GM18507 (cell line): ENCODE measurements at places on chromosomes 7 and 10.
A peak's percentile ranks its signal among the peaks of the same experiment; 100 is the strongest.

DNA sequence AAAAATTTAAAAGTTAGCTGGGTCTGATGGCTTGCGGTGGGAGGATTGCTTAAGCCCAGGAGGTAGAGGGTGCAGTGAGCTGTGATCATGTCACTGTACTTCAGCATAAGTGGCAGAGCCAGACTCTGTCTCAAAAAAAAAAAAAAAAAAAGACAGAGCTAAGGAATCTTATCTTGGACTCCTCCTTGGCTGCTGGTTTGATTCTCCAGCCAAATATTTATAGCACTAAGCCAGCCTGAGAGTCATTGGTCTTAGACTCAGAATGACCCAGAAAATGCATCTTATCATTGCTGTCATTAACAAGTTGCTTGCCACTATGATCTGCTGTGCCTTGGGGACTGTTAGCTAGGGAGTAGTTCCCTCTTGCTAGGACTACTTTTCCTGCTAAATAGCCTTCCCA is 164.7 kb downstream of the GNAT3 start:
- no peak for DNase-seq

- DNase-seq, result no peak
These were observed 26.5 kb downstream of the GTF2IRD1 start for GRCh38 chr7:74479961-74480829.

- no peak for DNase-seq
These were observed 13.4 kb downstream of the SLC29A4 start for GRCh38 chr7:5296015-5296610.

DNA sequence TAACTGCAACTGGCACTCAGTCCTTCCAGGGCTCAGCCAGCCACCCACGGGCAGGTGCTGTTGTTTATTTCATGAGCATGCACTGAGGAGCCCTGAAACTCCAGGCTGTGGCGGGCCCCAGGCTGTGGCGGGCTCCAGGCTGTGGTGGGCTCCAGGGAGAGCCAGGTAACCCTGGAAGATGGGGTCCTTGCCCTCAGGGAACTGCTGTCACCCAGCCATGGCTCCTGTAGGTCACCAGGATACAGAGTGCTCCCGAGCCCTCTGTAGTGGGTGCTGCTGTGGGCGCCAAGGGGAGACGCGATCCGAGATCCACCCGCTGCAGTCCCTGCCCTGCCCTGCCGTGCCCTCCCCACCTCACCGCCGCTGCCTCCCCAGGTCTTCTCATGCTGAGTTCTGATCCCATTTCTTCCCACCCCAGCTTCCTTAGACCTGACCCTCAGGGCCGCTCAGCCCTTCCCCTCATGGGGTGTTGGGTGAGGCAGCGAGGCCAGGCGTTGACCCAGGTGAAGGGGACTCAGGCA is 29.6 kb downstream of the LRRC27 start:
- DNase-seq, result no peak

GRCh38 chr7:5557920-5558401 is 134.3 kb upstream of the TNRC18 start:
- DNase-seq, result no peak

DNA sequence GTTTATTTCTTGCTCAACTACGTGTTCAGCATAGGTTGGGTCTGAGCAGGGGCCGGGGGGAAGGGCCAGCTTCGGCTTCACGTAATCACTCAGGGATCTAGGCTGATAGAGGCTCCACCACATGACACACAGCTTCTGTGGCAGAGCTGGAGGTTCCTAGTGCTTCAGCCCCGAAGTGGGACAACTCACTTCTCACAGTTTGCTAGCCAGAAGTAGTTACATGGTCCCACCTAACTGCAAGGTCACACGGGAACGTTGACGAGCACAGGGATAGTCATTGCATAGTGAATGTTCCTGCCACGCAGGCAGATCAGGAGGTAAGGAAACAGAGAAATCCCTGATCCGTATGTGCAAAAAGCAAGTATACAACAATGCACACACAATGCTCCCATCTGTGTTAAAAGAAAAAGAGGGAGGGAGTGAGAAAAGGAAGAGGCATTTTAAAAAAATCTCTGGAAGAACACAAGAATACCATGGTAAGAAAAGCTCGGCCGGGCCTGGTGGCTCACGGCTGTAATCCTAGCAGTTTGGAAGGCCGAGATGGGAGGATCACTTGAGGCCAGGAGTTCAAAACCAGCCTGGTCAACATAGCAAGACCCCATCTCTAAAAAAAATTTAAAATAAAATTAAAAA is 16.9 kb downstream of the SMURF1 start:
- no peak for DNase-seq

DNA sequence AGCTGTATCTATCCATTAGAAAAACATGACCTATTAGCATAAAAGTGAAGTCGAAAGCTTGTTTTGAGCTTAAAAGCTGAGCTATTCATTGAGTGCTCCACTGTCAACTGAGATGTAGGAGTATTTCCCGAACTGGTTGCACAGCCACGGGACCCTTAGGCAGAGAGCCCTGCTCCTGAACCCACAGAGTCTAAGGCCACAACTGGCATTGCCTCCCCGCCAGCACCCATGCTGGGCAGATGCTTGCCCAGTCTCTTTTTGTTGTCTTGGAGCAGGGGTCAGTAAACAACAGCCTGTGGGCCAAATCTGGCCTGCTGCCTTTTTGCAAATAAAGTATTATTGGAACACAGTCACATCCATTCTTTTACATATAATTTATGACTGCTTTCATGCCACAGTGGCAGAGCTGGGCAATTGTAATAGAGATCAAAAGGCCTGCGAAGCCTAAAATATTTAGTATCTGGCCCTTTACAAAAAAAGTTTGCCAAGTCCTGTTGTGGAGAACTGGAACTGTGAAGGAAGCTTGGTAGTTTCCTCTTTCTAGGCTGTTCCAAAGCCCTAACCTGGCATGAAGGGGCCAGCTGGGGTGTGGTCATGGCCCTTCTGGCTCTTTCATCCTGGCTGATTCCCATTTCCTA is 58.4 kb upstream of the WAPL start:
- DNase-seq, result no peak

DNA sequence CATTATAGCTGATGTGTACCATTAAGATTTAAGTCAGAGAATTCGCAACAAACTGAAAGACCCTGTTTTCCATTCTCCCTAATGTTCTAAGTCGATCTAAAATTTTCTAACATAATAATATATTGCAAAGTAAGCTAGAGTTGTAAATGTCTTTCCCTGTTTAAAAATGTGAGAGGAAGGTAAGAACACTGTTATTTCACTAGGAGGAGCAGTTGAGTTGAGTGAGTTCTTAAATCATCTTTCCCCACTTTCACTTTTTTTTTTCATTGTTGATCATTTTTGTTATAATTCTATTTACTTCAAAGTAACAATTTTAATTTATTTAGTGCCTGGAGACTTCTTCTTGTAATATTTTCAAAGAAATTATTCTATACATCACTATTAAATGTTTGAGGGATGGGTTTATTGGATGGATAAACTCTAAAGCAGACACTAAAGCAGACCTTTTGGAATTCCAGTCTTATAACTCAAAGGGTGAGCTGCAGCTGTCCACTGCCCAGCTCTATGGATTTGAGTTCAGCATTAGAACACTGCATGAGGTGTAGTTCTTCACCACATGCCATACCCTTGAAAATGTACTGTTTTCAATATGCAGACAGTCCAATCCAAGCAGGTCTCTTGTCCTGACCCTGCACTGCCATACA is 181.3 kb upstream of the FZD1 start:
- no peak for DNase-seq

- DNase-seq, result peak; percentile 30
These were observed 33.8 kb upstream of the RBM20 start for GRCh38 chr10:110610308-110610774.

- DNase-seq, result no peak
These were observed 105.3 kb downstream of the SKAP2 start for GRCh38 chr7:26759108-26759507.

GRCh38 chr7:43586251-43586900 is 3.5 kb downstream of the STK17A start:
- DNase-seq, result no peak

- no peak for DNase-seq
These were observed 56.0 kb downstream of the LGI1 start for GRCh38 chr10:93813507-93814465.

- no peak for DNase-seq
These were observed 7.4 kb upstream of the SLC35B4 start for GRCh38 chr7:134324107-134324506.

GRCh38 chr10:57188846-57189245 is 827.8 kb upstream of the ZWINT start:
- no peak for DNase-seq

GRCh38 chr10:63841761-63842160 is 320.6 kb downstream of the REEP3 start:
- DNase-seq, result no peak

DNA sequence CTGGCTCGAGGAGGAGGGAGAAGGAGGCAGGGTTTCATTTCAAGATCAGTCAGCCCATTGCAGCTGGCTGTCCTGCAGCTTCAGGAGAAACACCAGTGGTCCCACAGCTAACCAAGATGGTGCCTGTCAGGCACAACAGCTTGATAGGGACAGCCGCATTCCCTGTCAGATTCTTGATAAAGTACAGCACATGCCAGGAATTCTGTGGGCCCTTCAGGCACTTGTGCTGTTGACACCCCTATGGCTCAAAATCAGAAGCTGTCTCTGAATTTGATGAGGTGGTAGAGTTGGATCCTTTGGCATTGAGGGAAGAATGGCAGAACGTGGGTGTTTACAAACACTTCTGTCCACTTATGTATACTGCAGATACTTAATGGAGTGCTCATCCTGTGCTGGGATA is 354.3 kb downstream of the KCNMA1 start:
- DNase-seq, result no peak

DNA sequence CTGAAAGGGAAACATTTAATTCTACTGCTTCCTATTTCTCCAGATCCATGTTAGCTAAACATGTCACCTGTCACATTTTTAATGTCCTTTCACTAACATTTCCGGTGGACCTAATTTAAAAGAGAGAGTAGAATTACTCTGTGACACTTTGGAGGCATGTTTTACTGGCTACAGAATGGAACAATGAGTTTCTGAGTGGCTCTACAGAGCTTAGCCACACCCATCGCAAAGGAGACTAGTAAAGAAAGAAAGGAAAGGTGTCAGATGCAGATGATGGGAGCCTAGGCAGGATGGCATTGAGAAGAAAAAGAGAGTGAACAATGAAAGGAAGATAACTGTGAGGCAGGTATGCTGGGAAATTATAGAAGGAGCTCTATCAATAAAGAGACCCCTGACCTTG is 35.9 kb downstream of the NDUFB2 start:
- DNase-seq, result no peak

DNA sequence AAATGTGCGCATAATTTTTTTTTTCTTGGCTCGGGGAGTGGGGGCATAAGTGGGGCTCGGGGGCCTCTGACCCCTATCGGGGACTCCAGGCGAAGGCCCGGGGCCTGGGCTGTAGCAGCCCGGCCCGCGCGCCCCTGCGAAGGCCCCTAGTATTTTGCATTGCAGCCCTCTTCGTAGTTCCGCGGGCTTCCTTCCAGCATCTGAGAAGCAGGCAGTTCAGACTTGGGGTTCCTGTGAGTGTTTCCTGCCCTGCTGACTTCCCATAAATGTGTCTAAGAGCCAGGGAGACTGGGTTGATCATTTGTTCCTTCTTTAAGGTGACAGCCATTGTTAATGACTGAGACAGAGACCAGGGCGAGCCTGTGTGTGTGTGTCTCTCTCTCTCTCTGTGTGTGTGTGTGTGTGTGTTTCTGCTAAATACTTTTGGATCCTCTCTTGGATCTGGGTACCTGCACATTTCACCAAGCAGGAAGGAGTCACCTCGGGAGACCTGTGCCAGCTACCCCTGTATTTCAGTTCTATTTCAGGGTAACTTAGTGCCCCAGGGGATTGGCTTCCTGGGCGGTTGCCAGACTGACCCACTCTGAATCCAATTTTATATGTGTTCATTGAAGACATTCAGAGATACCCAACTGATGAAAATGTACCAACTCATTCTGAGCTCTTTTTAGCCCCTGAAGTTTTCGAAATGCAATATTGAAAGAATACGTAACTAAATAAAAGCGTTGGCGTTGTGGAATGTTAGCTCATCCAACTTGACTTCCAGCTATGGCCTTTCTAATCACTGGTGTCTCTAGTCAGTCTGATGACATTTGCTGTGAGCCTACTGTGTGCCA is 805 bp downstream of the MSRB2 start:
- peak; percentile 14 for DNase-seq

GRCh38 chr10:88489107-88489506 is 94.0 kb downstream of the RNLS start:
- no peak for DNase-seq

GRCh38 chr10:48231699-48232315 is 42.7 kb downstream of the FRMPD2 start:
- DNase-seq, result no peak

- DNase-seq, result no peak
These were observed 30.1 kb downstream of the MKX start for GRCh38 chr10:27715505-27715904.

- DNase-seq, result no peak
These were observed 19.7 kb upstream of the MSRB2 start for GRCh38 chr10:23075672-23076071.

- no peak for DNase-seq
These were observed 16.3 kb upstream of the LIPM start for GRCh38 chr10:88786032-88786770.

DNA sequence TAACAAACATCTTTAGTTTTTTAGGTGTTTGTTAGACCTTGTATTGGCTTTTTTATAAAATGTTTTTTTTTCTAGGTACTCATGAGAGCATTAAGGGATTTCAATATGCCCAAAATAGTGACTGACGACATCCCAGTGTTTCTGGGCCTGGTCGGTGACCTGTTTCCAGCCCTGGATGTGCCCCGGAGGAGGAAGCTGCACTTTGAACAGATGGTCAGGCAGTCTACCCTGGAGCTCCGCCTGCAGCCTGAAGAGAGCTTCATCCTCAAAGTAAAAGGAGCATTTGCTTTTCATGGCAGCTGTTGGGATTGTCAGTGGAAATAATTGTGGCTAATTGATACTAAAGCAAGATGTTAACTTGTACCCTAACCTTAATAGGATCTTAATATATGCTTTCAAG is 161.5 kb downstream of the DNAH11 start:
- DNase-seq, result no peak
